ENCODE measurements at places on chromosomes 4 and X.

- no peak for DNase-seq
Observed at GRCh38 chr4:185738038-185738552, 73.9 kb downstream of the SORBS2 start.

DNA sequence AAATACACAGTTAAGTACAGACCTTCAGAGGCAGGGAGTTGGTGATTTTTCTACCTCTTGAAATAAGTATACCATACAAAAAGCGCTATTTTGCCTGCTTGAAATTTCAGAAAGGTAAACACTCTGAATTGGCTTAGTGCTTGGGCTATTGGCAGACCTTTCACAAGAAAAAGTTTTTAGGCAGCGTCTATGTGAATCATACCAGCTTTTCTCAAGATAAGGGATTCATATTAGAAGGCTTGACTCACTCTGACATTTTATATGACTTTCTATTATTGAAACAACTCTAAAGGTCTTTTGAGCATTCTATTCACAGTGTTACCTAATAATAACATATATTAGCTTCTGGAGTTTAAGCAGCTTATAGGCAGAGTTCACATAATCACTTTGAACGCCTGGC, 286.4 kb upstream of the FAT1 start:
- no peak for DNase-seq

DNA sequence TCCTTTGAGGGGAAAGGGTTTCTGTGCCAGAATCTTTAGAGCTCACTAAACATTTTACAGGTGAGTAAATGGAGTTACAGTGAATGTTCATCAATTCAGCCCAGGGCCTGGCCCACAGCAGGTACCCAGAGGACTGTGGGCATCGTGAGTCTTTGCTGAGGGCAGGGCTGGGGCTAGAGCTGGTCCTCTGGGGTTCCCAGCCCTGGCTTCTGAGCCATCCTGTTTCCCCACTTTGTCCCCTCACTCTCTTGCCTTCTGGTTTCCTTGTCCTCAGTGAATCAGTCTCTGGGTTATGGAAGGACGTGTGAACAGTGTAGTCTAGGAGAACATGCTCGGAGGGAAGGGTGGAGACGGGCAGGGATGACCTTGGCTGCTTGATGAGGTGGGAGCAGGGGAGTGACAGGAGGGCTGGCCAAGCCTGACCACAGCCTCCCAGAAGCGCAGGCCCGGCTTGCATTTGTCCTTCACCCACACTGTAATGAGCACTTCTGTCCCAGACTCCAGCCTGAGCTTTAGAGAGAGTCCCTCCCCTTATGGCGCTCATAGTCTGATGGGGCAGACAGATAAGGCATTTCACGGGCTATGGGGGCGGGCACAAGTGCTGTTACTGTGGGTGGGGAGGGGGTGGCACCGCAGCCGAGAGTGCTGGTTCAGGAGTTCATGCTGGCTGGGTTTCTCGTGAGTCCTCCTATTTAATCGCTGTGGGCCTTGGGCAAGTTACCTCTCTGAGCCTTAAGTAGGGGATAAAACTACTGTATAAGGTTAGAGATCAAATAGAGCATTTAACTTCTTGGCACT, 17.3 kb downstream of the TBC1D14 start:
- peak; percentile 72 for DNase-seq

GRCh38 chrX:44343412-44344141, at the start of gene EFHC2:
EFHC2 (minus strand) TSS chrX:44343672; CDS start chrX:44343588, 84 bp downstream.
- DNase-seq: peak; percentile 75

- DNase-seq: no peak
Observed at GRCh38 chr4:48939785-48940184, 33.2 kb upstream of the OCIAD2 start.

GRCh38 chrX:72001471-72001870, 90.8 kb downstream of the NHSL2 start:
- DNase-seq: no peak

- DNase-seq: no peak
Observed at GRCh38 chrX:386239-386767, 404 bp downstream of the PPP2R3B start.

DNA sequence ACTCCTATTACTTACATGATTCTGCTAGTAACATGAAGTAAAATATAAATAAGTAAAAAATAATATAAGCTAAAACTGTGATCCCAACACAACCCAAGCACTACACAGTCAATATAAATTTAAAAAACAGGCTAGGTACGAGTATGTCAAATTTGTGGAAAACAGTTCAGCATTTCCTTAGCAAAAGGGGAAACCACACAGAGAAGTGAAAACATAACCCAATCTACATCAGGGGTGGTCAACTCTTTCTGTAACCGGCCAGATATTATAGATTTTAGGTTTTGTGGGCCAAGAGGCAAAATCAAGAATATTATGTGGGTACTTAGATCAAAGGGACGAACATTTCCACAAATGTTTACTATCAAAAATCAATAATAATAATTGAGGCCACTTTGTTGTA, 70.1 kb downstream of the CHST7 start:
- no peak for DNase-seq

DNA sequence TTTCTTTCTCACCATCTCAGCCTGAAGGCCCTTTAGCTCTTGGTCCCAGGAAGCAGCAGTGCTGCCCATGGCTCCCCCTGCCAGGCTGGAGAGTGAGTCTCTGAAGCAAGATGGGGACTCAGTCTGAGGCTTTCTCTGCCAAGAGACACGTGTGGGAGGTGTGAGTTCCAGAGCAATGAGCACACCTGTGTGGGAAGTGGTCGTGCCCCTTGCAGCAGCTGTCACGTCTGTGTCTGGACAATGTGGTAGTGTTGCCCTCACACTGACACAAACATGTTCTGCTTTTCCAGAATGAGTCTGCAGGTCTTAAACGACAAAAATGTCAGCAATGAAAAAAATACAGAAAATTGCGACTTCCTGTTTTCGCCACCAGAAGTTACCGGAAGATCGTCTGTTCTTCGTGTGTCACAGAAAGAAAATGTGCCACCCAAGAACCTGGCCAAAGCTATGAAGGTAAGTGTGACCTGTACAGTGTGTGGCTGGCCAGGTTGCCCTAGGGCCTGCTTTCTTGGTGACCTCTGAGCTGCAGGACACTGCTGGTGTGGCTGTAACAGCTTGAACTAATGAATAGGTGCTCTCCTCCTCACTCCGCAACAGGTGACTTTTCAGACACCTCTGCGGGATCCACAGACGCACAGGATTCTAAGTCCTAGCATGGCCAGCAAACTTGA, 1.9 kb downstream of the TACC3 start:
- DNase-seq: peak; percentile 75

DNA sequence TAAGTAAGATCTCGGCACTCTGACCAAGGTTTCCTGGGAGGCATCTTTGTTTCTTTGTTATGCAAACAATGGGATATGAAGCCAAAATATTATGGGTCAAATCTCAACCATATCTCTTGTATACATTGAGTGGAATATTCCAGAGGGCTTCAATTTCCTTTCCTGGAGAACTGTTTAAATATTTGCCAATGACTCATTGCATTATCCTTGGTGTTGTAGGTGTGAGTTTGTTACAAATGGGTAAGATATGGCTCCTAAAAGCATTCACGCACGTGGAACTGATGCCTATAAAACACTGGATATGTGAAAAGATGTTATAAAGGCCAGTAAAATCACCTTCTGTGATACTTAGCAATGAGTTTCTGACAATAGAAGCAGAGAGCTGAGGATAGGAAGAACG, 150.5 kb upstream of the WDR1 start:
- no peak for DNase-seq

GRCh38 chr4:139227729-139228404, 50.8 kb upstream of the ELF2 start:
- DNase-seq: peak; percentile 18

DNA sequence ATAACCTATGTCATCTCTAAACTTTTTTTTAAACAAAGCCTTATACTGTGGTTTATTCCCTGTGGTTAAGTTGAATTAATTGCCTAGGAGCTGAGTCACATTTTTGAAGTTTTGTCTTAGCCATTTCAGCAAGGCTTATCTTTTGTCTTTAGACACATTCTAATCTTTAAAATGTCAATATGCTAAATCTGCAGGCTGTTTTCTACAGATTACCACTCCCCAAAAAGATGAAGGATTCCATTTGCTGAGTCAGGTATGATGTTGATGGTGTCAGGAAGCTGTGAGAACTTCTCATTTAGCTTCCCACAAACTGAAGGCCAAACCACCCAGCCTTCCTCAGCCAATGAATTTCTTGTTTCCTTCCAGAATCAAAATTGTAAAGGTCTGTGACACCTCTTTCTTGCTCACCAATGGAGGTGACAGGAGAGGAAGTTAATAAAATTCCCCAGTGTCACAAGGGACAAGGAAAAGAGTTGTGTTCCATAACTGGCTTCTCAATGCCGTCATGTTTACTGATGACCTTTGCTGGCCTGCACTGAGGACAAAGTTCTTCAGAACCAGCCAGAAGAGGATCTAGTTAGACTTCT, 3.7 kb upstream of the CXCL6 start:
- no peak for DNase-seq

GRCh38 chr4:179843370-179843769, 2399.8 kb upstream of the TENM3 start:
- no peak for DNase-seq

GRCh38 chr4:20506827-20507226, 193.4 kb upstream of the PACRGL start:
- DNase-seq: no peak

DNA sequence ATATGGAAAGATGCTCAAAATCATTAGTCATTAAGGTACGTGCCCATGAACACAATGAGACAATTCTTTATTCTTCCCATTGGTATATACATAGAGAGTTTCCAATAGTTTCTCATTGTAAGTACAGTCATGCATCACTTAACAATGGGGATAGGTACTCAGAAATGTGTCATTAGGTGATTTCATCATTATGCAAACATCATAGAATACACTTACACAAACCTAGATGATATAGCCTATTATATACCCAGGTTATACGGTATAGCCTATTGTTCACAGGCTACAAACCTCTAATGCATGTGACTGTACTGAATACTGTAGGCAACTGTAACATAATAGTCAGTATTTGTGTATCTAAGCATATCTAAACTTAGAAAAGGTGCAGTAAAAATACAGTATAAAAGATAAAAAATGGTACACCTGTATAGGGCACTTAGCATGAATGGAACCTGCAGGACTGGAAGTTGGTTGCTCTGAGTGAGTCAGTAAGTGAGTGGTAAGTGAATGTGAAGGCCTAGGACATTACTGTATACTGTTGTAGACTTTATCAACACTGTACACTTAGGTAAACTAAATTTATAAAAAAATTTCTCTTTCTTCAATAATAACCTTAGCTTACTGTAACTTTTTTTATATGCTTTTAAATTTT, 49.6 kb downstream of the KLHL13 start:
- DNase-seq: no peak

GRCh38 chr4:173211838-173212237, 43.2 kb downstream of the GALNT7 start:
- no peak for DNase-seq

DNA sequence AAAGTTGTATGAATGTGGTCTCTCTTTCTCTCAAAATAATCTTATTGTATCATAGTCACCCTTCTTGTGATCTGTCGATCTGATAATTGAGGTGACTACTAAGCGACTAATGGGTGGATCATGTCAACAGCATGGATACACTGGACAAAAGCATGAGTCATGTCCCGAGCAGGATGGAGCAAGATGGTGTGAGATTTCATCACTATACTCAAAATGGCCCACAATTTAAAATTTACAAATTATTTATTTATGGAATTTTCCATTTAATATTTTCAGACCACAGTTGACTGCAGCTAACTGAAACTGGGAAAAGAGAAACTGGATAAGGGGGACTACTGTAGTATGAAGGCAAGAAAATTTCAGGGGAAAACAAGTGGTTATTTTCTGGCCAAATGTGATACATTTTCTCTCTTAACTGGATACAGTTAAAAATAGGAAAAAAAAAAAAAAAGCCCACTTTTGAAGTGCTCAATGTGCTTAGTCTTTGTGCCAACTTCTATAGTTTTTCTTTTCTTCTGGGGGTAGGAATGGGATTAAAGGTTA, 25.3 kb downstream of the FAM241A start:
- DNase-seq: no peak

DNA sequence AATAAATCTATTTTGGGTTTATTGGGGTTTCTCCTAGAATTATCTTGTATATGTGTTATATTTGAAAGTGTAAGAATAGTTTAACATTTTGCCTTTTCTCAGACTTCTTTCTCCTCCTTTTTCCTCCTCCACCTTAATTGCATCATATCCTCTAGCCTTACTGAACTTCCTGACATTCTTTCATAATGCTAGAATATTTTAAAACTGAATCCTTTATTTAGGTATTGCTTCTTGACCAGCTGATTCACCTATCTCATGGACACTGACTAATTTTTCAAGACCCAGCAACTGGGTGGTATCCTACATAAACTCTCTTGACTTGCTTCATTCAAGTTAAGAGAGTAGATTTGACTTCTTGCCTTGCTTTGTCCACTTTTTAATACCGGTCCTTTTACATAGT, 1508.9 kb downstream of the STIM2 start:
- DNase-seq: no peak

GRCh38 chr4:145483514-145483913, 1.9 kb downstream of the SMAD1 start:
- no peak for DNase-seq

DNA sequence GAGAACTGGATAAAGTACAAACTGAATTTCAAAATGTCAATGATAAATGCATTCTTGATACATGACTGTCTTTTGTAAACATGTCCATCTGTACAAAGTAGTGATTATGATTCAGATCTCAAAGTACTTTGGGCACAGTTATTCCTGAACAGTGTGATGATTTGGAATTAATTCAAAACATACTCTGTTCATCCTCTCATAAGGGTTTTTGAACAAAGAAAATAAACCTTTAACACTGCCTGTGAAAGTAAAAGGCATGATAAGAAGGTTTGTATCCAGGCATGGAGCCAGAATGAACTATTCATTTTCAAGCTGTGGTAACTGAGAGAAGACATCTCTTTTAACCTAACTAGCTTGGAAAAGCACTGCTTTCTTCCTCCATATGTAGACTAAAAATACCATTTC, 883 bp upstream of the KLHL4 start:
- DNase-seq: no peak

Data from CD4-positive, alpha-beta T cell treated with Interferon alpha-2 for 1 hour (primary cell).